ENCODE measurements at places on chromosomes 2 and 18.

- DNase-seq, result no peak
Observed at GRCh38 chr2:133760376-133760775, 192.1 kb upstream of the NCKAP5 start.

- DNase-seq, result no peak
Observed at GRCh38 chr18:37306432-37306831, 259.2 kb downstream of the CELF4 start.

DNA sequence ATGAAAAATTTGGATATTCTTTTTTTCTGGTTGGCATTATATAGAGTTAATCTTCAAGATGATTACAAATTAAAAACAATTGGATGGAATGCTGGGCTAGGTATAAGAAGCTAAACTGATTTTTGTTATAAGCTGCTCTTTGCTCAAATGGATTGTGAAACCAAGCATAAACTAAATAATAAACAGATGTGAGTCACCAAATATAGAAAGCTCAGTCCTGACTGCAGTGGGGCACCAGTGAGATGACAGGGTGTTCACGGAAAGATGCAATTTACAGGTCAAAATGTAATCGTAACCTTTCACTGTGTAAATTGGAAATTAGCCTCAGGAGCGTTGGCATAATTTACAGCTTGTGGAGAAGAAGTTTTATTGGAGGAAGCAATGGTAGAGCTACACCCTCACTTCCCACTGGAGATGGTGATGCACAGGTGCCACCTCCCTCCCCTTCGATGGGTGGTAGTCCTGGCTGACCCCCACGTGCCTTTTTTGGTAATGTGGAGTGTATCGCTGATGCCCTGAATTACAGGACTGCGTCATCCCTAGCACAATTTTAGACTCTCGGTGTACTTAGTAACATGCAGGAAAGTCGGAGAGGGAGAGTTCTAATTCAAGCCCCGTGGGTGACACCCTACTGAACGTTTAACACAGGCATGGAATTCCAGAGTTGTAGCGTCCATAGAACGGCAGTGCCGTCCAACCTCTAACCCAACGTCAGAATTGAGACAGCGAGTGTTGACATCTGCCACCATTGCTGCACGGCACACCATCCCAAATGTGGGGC is 73.9 kb upstream of the NFATC1 start:
- no peak for DNase-seq

DNA sequence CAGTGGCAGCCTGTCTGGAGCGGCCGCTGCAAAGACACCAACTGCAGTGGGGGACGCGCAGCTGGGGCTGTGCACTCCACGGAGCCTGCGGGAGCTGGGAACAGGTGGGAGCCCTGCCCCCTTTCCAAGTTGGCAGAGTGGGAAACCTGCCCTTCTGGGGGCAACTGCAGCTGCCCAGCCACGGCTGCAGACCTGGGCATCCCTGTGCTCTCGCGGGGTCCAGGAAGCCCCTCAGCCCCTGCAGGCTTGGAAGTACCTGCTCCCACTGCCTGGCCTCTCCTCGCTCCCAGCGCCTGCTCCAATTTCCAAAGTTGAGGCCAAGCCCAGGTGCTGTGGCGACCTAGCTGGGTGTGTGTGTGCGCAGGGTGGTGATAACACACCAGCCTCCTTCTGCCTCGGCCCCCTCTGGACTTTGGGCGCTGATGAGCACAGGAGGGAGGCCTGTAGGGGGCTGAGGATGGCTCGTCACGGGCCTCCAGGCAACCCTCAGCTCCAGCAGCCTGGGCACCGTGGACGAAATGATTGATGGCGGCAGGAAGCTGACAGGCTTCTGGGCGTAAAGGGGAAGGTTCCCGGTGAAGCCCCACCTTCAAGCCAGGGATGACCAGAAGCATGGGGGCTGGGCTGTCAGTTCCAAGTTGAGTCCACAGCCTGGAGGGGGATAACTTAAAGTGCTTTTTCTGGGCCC is 76.9 kb downstream of the PTPN4 start:
- DNase-seq, result no peak

DNA sequence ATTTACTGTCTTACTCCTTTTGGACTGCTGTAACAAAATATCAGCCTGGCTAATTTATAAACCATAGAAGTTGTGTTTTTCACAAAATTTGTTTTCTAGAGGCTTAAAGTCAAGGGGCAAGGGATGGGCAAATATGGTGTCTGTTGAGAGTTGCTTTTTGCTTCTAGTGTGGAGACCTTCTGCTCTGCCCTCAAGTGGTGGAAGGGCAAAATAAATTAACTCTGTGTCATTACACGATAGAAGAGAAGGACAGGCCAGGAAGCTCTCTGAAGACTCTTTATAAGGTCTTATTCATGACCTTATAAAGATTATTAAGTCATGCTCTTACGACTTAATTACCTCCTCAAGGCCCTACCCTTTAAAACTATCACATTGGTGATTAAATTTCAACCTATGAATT is 181.2 kb upstream of the LRATD1 start:
- DNase-seq, result no peak

GRCh38 chr2:54680397-54681041 is 42.9 kb upstream of the EML6 start:
- DNase-seq, result no peak

- DNase-seq, result no peak
Observed at GRCh38 chr2:236180831-236181453, 12.8 kb upstream of the GBX2 start.

DNA sequence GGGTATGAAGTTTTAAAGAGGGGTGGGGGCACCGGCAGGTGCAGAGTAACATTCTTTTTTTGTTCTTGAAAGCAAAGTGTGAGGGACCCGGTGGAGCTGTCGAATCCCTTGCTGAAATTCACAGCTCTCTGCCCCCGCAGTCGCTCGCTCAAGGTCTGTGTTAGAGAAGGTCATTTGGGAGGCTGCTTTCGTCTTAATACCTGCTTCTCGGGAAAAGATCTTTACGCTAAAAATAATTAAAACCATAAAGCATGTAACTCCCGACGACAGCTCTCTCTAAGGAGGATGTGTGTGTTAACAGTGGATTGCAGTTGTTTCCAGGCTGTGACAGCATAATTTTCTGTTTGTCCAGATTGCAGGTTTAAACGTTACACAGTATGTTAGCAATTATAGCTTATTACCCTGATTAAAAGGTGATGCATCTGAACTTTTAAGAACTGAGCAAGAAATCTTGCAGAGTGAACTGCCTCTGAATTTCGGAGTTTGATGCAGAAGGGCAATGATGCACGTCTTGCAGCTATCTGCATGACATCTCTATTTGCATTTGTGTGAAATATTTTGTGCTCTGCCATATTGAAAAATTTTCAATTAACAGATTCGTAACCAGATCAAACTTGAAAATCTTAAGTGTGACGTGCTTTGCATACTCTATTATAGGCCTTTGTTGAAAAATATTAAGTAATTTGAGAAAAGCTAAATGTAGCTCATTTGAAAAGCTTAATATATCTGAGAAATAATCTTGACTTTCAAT is 954 bp downstream of the RAPGEF4 start:
- DNase-seq, result no peak

GRCh38 chr2:10297959-10298531 is 4.7 kb upstream of the HPCAL1 start:
- no peak for DNase-seq

GRCh38 chr2:19256121-19256601 is 102.3 kb downstream of the OSR1 start:
- DNase-seq, result no peak

DNA sequence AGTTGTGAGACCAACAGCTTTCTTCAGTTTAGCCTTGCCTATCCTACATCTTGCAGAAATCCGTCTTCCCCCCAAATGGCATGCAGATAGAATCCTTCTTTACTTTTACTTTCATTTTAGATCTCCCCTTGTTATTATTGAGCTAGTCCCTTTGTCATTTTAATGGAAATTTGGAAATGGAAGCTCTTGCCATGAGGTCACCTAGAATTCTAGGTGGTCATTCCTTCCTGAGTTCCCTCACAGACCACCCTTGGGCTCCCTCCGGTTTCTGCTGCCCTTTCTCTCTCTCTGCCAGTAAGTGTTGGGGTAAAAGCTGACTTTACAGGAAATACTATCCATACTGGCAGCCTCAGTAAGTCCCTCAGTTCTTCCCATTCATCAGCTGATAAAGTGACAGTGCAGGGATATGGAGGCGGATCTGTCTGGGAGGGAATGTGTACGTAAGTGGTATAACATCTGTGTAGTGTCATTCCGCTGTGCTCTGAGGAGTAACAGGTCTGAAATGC is 30.2 kb downstream of the ARHGAP25 start:
- DNase-seq, result peak; percentile 52

DNA sequence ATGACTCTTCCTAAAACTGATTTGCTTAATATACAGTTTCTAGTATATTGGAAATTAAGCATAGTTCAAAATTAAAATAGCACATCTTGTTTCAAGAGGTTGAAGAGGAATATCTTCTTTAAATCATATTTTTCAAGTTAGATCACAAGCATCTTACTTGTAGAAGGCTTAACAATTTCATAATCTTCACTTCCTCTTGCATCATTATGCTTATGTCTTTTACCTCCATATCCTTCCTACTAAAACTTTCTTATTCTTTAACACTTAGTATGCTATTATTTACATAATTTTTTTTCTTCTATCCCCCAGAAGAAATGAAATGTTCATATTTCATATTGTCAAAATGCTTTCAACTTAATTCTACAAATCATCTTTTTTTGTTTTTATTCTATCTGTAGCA is 1354.9 kb upstream of the TMEFF2 start:
- no peak for DNase-seq

GRCh38 chr2:102140377-102140776 is 2.2 kb upstream of the IL1R1 start:
- DNase-seq, result no peak

DNA sequence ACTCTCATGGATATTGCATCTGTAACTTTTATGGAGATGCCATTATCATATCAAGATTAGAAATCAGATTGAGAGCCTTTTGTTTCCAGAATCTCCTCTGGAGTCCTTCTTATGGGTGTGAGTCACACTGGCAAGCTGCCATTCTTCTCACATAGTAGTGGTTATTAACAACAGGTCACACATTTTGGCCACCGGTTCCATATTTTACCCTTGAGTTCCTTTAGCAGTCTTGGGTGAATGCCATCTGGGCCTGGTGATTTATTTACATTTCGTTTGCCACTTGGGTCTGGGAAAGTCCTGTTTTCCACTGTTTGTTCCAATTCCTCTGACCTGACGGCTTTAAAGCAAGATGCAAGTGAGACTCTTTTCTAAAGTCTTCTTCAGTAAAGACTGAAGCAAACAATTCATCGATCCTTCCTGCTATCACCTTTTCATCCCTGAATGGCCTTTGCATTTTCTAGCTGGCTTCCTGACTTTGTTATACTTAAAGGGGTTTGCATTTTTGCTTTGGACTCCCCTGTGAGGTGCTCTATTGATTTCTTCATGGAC is 80.5 kb upstream of the CAVIN2 start:
- no peak for DNase-seq
